CD4-positive, alpha-beta T cell treated with Interleukin-6 at 100 ng/mL for 8 hours (primary cell): ENCODE measurements at places on chromosomes 13 and 19.

- DNase-seq = no peak
Measured at GRCh38 chr13:109869312-109870237, 83.2 kb upstream of the IRS2 start.

GRCh38 chr13:75384879-75385707 lies 96.9 kb downstream of the TBC1D4 start:
- no peak for DNase-seq

GRCh38 chr13:73832128-73832588 lies 302.0 kb downstream of the KLF12 start:
- no peak for DNase-seq

- no peak for DNase-seq
Measured at GRCh38 chr19:2188708-2189385, 25.1 kb downstream of the DOT1L start.

GRCh38 chr13:84443463-84443862 lies 561.2 kb upstream of the SLITRK1 start:
- DNase-seq = no peak

GRCh38 chr19:17953869-17954268 lies 13.0 kb upstream of the KCNN1 start:
- no peak for DNase-seq

GRCh38 chr19:34989298-34989697 lies 10.8 kb upstream of the GRAMD1A start:
- no peak for DNase-seq

- DNase-seq = peak; percentile 79
Measured at GRCh38 chr19:19606021-19606420, 12.5 kb downstream of the PBX4 start.

DNA sequence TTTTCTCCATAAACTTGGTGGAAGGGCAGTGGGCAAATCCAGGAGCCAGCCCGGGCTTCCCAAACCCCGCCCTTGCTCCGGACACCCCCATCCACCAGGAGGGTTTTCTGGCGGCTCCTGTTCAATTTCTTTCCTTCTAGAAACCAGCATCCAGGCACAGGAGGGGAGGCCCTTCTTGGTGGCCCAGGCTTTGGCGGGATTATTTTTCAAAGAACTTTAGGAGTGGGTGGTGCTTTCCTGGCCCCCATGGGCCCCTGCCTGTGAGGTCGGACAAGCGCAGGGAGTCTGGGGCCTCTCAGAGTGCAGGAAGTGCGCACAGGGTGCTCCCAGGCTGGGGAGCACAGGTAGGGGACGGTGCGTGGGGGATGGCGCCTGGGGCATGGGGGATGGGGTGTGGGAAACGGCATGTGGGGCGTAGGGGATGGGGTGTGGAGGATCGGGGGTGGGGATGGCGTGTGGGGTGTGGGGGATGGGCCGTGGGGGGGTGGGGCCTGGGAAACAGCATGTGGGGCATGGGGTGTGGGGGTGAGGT lies 396 bp downstream of the F7 start:
- no peak for DNase-seq

DNA sequence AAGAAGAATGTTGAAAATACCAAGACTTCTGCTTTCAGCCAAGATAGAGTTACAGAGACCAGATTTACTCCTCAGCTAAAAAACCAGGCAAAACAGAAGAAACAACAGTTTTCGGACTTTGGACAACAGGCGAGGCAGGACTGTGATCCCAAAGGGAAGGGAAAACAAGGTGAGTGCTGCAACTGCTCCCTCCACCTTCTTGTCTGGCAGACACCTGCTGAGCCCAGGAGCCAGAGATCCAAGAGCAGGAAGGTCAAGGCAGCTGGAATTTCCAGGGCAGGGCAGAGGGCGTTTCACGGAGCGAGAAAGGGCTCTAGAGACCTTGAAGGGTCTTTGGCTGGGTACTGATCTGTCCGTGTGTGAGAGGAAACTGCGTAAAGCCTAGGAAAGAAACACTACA lies 32.9 kb upstream of the SLC7A9 start:
- no peak for DNase-seq

DNA sequence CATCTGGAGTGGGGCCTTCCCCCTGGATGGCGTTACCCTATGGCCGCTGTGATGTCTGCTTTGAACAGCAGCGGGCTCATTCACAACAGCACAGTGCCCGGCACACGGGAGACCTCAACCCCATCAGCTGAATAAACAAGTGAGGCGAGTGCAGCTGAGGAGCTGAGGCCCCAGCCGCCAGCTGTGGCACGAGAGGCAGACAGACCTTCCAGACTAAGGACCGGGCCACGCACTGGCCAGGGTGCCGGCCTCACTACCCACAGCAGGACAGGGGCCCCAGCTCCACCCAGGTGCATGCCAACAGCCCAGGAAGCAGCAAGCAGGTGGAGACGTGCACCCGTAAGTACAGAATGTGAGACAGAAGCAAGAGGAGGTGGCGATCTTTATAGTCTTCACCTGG lies 39.6 kb downstream of the STK24 start:
- DNase-seq = no peak
